ENCODE measurements at places on chromosomes 3 and 15.

- no peak for DNase-seq
Observed at GRCh38 chr3:182357928-182358327, 435.4 kb upstream of the ATP11B start.

DNA sequence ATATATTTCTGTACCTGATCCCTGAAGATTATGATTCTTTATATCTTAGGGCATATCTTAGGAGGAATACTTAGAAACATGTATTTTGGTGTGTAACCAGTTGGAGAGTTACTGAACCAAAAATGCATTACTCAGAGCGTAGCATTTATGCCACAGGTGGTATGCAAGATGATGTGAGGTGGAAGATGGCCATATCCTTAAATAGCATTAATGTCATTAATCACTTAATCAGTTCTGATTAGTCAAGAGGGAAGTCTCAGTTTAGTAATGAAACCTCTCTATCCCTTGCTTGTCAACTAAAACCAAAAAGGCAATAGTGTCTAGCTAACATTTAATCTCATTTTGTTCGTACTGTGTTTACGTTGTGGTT, 130.5 kb upstream of the PHLDB2 start:
- no peak for DNase-seq

DNA sequence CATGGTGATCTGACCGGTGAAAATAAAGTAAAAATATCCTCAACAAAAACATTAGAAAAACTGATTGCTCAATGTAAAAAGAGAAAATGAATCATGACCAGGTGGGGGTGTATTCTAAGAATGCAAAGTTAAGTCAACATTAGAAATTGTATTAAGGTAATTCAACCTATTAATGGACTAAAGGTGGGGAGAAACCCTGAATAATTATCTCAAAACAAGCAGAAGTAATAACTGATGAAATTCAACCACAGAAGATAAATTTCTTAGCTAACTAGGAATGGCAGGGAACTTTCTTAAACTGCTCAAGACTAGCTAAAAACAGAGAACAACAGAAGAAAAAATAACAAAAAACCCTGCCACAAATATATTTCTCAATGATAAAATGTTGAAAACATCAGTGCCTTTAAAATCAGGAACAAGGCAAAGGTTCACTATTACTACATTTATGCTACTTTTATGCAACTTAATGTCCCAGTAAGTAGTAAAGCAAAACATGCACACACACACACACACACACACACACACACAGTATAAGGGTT, 204.4 kb upstream of the THBS1 start:
- DNase-seq, result no peak

- DNase-seq, result no peak
Observed at GRCh38 chr15:25694239-25694584, 168.9 kb downstream of the ATP10A start.

DNA sequence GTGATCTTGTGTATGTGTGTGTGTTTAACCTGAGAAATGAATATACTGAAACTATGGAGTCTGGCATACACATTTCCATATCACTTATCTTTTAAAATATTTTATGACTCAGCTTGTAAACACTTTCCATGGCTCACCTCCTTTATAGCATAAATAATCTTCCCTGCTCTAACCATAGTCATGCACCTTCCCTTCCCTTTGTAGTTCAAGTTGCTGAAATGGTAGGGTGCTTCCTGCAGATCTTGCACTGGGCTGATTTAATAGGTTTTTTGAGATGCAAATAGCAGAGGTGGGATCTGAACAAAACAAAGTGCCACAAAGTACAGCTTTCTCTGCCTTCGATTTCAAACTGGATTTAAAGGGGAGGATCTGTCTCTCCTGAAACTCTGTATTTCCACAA, 712.7 kb upstream of the LMCD1 start:
- no peak for DNase-seq

GRCh38 chr3:145681181-145681580, 479.8 kb downstream of the PLOD2 start:
- DNase-seq, result no peak

DNA sequence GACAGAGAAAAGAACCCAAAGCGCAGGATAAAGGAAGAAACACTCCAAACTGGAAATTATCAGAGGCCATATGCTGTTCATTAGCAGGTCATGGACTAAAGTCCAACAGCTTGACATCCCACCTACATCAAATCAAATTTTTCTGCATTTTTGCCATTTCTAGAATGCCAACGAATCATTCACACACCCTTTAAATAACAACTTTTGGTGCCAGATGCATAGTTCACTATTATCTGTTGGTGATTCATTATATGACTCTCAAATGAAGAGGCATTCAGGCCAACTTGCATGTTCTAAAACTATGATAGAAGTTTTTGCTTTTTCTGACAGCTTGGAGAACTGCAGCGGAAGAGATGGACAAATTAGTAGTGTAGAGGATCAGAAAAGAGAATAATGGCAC, 529.8 kb upstream of the NAALADL2 start:
- no peak for DNase-seq

GRCh38 chr15:91522605-91523332, 330.7 kb upstream of the SLCO3A1 start:
- no peak for DNase-seq

- no peak for DNase-seq
Observed at GRCh38 chr3:51395493-51396213, 4.6 kb downstream of the RBM15B start.

All from activated CD4-positive, alpha-beta T cell treated with anti-CD3 and anti-CD28 coated beads for 48 hours (primary cell).